ENCODE measurements at places on chromosomes 6 and 20. TPM values are rescaled to one million over a fixed set of nuclear protein-coding genes. Genes with fewer than 3 reads are reported as not detected.

GRCh38 chr6:146106532-146106931, 77.7 kb downstream of the GRM1 start:
- no peak for DNase-seq

DNA sequence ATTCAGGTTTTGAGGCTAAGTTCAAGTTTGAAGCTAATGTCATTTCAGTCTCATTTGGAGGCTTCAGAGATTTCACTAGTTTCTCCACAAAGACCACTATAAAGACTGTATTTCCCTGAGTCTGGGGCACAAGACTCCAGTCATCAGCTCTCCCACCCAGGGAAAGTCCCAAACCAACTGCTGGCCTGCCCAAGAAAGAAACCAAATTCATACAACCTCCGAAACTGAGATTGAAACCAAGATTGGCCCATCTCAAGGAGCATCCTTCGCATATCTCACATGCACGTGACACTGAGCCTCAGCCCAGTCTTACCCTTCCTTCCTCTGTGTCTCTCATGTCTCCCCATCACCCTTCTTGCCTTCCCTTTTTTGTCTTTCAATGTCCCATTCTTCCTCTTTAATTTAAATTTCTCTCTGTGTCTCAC, 3.5 kb upstream of the LTA start:
- peak; percentile 78 for DNase-seq

HSPA1B gene
- 116 TPM for total RNA-seq

GRCh38 chr6:137736048-137736818, 130.8 kb upstream of the TNFAIP3 start:
- peak; percentile 50 for DNase-seq

DNA sequence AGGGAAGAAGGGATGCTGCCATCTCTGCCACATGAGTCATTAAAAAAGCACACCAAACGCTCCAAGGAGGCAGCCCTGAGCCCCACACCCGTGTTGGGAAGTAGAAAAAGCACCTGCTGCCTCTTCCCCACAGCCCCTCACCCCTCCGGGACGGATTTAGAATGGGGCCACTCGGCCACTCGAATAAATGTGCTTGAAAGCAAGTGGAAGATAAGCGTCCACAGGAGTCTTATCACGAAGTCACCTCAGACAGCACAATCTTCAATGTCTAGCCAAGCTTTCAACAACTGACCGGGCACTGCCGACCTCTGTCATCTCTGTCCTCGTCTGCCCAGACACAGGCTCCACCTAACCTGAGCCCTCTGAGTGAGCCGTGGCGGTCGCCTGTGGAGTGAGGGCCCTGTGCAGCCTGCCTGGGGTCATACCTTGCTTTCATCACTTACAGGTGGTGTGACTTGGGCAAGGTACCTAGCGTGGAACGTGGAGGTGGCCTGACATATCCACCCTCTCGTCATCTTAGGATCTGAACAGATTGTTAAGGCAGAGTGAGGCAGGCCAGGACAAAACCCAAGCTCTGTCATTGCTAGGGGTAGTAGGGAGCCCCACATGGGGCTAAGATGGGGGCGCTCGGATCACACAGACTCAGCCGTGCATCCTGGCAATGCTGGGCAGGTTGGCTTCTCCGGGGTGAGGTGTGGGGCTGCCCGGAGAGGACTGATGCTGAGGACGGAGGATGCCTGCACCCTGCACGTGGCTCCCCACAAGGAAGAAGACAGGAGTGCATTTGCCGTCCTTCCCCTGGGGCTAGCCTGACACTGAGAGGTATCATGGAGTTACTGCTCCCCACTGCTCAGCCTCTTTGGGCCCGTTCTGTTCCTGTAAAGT, 34.8 kb downstream of the PSMG4 start:
- no peak for DNase-seq

DNA sequence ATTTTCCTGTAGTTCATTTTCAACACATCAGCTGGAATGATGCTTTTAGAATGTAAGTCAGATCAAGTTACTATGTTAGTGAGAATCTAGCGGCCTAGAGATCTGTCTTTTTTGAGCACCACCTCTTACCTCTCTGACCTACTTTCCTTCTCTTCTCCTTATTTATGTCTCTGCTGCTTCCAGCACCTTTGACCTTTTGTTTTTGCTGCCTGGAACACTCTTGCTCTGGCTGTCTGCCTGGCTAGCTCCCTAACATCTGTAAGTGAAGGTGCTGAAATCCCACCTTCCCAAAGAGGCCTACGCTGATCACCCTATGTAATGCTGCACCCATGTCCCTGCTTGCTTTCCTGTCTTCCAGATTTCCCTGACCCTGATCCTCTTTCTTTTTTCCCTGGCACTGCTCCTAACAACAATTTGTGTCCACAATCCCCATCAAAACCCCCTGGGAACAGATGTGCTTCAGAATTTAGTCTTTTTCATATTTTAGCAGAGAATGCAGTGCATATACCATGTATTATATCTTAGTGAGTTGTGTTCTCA, 87.8 kb downstream of the RFPL4B start:
- DNase-seq = no peak

DNA sequence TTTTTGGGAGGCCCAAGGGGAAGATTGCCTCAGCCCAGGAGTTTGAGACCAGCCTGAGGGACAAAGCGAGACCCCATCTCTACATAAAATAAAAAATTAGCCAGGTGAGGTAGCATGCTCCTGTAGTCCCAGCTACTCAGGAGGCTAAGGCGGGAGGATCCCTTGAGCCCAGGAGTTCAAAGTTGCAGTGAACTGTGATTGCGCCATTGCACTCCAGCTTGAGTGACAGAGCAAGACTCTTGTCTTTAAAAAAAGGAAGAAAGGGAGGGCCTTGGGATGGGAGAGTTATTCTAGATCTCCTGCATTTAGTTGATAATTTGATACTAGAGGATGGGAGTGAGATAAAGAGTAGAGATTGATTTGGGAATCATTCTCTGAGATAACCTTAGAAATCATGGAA, 68.1 kb downstream of the ITCH start:
- no peak for DNase-seq

DNA sequence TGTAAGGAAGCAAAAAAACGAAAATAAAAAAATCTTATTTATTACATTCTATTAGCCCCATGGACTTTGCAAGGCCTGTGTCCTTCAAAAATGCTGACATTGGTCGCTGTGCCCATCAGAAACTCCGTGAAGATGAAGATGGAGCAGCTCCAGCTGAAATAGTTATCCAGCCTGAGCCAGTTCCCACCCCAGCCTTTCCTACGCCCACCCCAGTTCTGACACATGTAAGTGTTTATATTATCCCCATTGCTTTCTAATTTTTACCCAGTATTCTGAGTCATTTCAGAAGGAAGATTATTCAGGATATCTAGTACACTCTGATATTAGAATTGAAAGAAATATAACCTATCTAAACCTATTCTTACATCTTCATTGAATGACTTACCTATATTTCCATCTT, 217.7 kb downstream of the ARHGAP18 start:
- DNase-seq = no peak

GRCh38 chr6:43933148-43933885, 163.3 kb downstream of the VEGFA start:
- DNase-seq = no peak

GRCh38 chr6:70315079-70315751, 12.3 kb upstream of the COL9A1 start:
- DNase-seq = no peak

GRCh38 chr20:22307409-22307808, 277.0 kb downstream of the FOXA2 start:
- no peak for DNase-seq

DPPA5 gene
- total RNA-seq = not detected

CLDN20 gene
- total RNA-seq = not detected

TTLL9 gene
- not detected for total RNA-seq

DNA sequence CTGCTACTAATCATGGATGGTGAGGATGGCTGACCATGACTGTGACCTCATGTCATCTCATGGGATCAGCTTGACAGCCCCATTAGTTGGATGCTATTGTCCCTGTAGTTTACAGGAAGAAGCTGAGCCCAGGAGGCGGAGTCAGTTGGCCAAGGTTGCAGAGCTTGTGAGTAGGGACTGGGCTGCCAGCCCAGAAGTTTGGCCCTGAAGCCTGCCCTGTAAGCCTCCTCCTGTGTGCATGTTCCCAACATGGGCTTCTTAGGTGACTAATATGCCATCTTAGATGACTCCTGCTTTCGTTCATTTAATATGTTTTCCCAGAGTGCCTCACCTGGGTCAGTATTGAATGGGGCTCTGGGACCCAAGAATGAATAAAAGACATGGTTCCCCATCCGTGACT, 6.9 kb downstream of the EDN3 start:
- no peak for DNase-seq

- no peak for DNase-seq
Measured at GRCh38 chr6:19587238-19587942, 249.8 kb upstream of the ID4 start.

GRCh38 chr20:9071976-9072726, 3.3 kb downstream of the PLCB4 start:
- DNase-seq = no peak

- no peak for DNase-seq
Measured at GRCh38 chr20:1370548-1371110, 22.2 kb downstream of the FKBP1A start.

DNA sequence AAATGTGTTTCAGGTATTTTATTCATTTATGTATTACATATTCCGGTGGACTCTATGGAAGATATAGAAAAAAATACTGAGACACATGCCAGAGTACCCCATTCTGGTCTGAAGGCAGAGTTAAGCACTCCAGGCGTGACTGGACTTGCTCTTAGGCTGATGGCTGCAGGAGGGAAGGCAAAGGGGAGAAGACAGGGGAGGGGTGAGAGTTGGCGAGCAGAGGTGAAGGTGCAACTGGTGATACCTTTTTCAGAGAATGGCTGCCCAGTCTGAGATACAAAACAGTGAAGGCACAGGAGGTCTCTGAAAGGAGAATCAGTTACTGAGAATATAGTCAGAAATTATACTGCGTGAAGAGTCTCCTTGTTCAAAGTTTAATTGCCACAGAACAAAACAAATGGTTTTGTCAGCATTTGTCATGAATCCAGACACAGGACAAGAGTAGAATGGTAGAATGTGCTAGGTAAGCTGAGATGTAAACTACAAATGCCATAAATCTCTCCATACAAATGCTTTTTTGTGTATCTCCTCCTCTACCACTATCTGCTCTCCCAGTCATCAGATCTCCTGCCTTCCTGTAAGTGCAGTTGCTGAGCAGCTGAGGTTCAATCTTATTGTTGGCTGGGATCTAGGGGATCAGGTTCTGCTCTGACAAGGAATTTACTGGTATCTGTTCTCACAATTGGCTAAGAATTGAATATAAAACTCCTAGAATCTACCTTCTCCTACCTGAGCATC, 104.2 kb upstream of the DST start:
- no peak for DNase-seq

LY6G6D gene
- not detected for total RNA-seq

DNA sequence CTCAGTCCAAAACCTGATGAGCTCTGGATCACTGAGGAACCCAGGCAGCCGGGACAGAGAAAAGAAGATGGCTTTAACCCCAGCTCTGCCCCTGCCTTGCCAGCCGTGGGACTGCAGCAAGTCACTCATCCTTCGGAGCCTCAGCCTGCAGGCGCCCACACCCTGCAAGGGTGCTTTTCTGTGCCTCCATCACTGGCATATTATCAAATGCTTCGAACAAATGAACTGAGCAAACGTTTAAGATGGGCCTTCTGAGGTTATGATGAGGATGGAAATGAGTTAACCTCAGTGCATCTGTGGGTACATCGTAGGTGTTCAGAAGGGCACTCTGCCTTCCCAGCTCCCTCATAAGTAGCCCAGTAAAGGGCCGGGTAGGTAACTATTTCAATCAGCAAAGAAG, 79.0 kb downstream of the NFATC2 start:
- no peak for DNase-seq

DNA sequence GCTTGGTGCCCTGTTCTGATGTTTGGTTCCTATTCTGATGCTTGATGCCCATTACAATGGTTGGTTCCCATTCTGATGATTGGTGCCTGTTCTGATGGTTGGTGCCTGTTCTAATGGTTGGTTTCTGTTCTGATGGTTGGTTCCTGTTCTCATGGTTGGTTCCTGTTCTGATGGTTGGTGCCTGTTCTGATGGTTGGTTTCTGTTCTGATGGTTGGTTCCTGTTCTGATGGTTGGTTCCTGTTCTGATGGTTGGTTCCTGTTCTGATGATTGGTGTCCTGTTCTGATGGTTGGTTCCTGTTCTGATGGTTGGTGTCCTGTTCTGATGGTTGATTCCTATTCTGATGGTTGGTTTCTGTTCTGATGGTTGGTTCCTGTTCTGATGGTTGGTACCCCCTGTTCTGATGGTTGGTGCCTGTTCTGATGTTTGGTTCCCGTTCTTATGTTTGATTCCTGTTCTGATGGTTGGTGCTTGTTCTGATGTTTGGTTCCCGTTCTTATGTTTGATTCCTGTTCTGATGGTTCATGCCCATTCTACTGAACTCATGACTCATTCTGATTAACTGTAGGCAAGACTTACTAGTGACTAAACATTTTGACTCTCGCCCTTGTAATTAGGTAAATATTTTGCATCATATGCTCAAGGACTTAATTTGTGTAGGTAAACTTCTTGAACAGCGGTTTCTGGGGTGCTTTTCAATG, 146.2 kb downstream of the DLL1 start:
- DNase-seq = no peak

FAM184A gene
- total RNA-seq = 2.6 TPM

DNA sequence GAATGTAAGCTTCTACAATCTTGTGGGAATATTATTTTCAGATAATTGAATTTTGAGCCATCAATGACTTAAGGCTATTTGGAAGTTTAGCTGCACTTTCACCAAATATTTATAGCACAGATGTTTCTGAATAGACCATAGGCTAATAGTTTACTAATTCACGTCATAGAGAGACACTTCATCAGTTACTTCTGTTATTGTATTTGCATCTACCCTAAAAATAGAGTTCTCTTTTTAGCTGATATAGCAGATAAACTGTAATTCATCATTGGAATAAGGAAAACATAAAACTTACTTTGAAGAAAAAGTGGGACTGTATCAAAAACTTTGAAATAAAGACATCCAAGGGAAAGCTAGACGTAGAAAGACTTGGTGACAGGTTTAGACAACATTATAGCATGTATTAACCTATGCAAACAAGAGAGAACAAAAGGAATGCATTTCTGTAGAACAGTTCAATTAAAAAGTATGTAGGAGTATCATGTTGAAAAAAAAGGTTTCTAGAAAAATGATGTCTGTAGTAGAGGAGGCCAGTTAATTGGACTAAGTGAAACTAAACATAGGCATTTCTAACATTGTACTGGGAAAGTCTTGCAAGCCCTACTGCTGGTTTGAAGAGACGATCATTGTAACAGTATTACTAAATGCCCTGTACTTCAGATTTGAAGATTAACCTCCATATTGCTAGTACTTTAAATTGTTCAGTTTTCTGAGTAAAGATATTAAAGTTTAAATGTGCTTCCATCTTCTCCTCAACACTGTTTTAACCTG, 123.3 kb downstream of the ZFAND3 start:
- no peak for DNase-seq

GRCh38 chr20:48563191-48563870, 264.5 kb downstream of the PREX1 start:
- no peak for DNase-seq

PGC gene
- total RNA-seq = not detected

GRCh38 chr20:63503524-63503923, 4.6 kb upstream of the EEF1A2 start:
- DNase-seq = no peak

DNA sequence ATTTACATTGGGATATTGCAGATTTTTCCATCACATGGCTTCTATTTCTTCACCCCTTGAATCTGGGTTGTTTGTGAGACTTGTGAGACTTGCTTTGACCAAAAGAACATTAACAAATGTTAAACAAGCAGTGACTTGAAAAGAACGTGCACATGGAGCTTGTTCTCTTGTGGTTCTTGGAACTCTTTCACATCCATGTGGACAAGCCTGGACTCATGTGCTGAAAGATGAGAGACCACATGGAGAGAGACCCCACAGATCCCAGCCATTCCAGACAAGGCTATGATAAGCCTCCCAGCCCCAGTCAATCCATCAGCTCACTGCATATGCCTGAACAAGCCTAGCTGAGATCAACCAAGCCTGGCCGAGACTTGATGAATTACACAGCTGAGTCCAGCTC, 1365.7 kb upstream of the GJE1 start:
- DNase-seq = no peak
